ENCODE measurements at places on chromosomes 5 and 9. TPM values are rescaled to one million over a fixed set of nuclear protein-coding genes. Genes with fewer than 3 reads are reported as not detected.

SPINK7 gene
- not detected for total RNA-seq

LCN10 gene
- not detected for total RNA-seq

TUSC1 gene
- total RNA-seq: 3.4 TPM

ADAMTS13 gene
- total RNA-seq: 12.9 TPM

CERCAM gene
- 47.3 TPM for total RNA-seq

ZDHHC11B gene
- 2.2 TPM for total RNA-seq

C5orf24 gene
- total RNA-seq: 62.9 TPM

GTF2H2 gene
- total RNA-seq: 23.2 TPM

CCDC127 gene
- 6.0 TPM for total RNA-seq

INVS gene
- 24.0 TPM for total RNA-seq

WDR38 gene
- not detected for total RNA-seq

C9orf153 gene
- total RNA-seq: not detected

PCDHGB1 gene
- 1.8 TPM for total RNA-seq

PCDHGA12 gene
- total RNA-seq: 1.2 TPM

PPP2CA gene
- total RNA-seq: 141 TPM

DPP7 gene
- total RNA-seq: 86.7 TPM

BTNL8 gene
- 0.87 TPM for total RNA-seq

CKS2 gene
- 115 TPM for total RNA-seq

RABL6 gene
- total RNA-seq: 112 TPM

MCIDAS gene
- 0.17 TPM for total RNA-seq

HEMGN gene
- not detected for total RNA-seq

PAX5 gene
- not detected for total RNA-seq

DOCK8 gene
- 18.6 TPM for total RNA-seq

INSL4 gene
- 0.29 TPM for total RNA-seq

OBP2B gene
- total RNA-seq: not detected

All from type B pancreatic cell (in vitro differentiated cells).